NCI-H510A (cell line): ENCODE measurements at places on chromosomes 2 and 18.

GRCh38 chr18:26089293-26090129, 902 bp downstream of the SS18 start:
- no peak for DNase-seq

- DNase-seq: no peak
Measured at GRCh38 chr18:49335677-49336076, 124.8 kb downstream of the DYM start.

- DNase-seq: no peak
Measured at GRCh38 chr2:45964223-45964841, 312.9 kb downstream of the PRKCE start.

GRCh38 chr2:203586696-203587095, 51.6 kb upstream of the RAPH1 start:
- DNase-seq: no peak

DNA sequence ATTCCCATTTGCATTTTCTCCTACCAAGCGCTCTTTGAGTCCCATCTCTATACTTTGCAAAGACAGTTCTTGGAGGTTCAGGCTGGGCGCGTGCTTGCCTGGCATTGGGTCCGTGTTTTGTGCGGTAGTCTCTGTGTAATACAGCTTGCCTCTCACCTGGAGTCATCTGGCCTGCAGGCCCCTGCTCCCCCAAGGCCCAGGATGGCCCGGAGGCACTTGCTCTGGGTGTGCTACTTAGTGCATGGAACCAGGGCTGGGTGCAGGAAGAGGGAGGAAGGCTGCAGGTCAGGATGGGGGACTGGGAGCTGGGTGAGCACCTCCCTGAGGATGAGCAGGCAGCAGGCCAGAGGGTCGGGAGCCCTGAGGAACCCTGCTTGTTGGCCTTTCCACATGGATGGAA, 220.9 kb downstream of the LDLRAD4 start:
- no peak for DNase-seq

- no peak for DNase-seq
Measured at GRCh38 chr2:160388464-160389263, 104.9 kb downstream of the RBMS1 start.
